NB4 (cell line): ENCODE measurements at places on chromosomes 12 and 14.

- no peak for DNase-seq
Measured at GRCh38 chr14:60856111-60856510, 121.5 kb downstream of the MNAT1 start.

DNA sequence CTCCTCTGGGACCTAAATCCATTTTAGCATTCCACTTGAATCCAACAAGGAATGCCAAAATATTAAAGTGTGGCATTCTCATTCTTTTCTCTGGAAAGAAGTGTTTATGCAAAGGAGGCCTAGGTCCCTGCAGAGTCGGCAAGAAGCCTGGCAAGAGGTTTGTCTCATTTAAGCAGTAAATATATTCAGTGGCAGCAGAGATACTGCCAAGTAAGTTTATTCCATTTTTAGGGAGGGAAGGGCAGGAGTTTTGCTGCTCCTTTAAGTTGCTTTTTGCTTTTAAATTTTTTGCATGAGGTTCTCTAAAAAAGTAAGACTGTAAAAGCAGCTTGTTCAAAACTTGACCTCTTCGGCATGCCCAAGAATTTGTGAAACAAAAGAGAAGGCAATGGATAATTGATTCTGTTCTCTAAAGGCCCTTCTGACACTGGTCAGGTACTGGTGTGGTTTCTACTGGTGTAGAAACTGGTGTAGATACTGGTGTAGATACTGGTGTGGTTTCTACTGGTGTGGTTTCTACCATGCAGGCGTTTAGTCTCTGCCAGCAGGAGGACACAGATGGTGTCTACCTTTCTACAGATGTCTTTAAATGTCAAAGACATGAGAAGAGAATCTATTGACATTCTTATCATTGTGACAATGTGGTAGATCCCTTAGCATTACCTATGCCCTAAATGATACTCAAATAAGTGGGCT is 107.3 kb downstream of the SAMD4A start:
- no peak for DNase-seq

DNA sequence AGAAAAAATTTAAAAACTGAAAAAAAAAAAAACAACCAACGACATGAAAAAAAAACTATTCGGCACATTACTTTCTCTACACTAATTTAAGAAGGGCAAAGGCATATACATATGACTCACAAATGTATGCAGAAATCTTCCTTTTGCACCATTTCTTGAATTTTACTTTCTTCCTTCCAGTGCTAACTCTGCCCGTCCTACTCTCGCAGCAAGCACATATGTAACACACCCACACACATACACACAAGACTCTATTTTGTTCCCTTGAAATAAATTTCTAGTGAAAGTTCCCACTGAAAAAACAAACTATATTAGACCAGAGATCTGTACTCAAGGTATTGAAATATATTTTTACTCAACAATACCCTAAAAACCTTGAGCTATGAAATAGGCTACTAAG is 14.6 kb downstream of the BTG1 start:
- DNase-seq: no peak

GRCh38 chr12:68453876-68454275 is 121.7 kb upstream of the MDM1 start:
- no peak for DNase-seq

GRCh38 chr14:105980224-105980623 is 453.8 kb downstream of the TMEM121 start:
- peak; percentile 69 for DNase-seq

GRCh38 chr14:22658946-22659345 is 14.8 kb upstream of the OR6J1 start:
- DNase-seq: no peak

- DNase-seq: no peak
Measured at GRCh38 chr12:32010631-32011336, 51.6 kb downstream of the RESF1 start.

GRCh38 chr12:27779416-27779919 is 565 bp upstream of the KLHL42 start:
- DNase-seq: peak; percentile 60

DNA sequence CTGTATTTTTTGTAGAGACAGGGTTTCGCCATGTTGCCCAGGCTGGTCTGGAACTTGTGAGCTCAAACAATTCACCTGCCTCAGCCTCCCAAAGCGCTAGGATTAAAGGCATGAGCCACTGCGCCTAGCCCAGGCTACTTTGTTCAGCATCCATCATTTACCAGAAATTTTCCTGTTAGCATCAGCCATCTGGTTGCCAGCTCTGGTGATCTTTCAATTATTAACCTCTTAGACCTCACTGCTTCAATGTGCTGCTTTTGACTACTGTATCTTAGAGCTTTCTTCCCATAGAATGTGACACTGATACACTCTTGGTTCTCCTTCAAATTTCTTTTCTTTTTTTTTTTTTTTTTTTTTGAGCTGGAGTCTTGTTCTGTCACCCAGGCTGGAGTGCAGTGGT is 5.4 kb upstream of the AMHR2 start:
- no peak for DNase-seq

- DNase-seq: no peak
Measured at GRCh38 chr12:95474660-95474958, 657 bp downstream of the METAP2 start.

- no peak for DNase-seq
Measured at GRCh38 chr12:85277900-85278597, 2.0 kb upstream of the ALX1 start.

DNA sequence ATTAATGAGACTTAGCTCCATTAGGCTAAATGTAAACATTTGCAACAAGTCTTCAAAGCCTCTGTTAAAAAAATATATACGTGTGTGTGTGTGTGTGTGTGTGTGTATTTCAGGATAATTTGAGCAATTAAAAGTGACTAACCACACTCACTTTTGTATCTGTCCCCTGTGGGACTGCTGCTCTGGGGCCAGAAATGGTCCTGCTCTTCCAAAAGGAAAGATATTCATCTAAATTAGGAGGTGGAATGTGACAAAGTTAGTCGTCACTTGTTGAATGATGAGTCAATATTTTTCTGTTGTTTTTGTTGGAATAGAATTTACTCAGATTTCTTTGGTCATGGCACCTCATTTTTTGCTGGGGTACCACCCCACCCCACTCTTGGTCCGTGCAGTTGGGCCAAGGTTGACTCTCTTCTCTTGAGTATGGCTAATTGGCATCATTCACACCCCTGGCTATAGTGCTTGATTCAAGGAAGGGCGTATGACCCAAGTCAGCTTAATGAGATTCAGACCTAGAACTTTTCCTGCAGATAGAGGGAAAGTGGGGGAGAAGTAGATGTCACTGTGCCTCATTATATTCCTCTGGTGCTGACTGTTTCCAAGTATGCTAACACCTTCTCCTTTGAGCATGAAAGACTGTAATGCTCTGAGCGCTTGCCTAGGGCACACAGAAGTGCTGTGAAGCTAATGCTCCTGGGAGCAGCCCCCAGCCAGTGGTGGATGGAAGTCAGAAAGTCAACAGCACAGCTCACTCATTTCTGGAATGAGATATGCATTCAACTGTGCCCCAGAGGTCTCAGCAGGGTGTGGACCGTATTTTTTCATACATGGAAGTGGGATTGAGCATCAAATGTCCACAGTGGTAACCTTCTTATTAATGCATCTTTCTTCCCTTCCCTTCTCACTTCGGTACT is 577.0 kb upstream of the TBX3 start:
- no peak for DNase-seq

DNA sequence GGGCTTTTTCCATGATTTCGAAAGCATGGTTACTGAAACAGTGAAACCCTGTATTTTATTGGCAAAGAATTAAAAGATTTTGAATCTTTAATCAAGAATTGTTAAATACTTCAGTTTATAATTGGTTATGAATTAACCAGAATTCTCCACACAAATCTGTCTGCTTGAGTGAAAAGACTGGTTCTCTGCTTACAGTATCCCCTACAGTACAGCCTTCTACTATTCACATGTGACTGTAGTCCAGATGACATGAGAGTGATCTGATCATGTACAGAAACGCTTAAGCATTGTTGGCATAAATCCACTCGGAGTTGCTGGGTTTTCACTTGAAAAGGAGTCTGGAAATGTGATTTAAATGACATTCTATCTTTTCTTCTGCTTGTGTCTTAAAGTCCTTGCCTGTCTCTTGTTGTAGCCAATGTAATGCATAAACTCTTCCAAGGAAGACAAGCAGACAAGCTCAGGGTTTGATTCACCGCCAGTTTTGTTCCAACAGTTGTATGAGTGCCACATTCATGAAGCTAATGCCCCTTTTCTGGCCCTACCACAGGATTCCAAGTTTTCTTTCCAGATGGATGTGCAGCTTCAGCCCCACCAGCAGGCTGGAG is 222.0 kb upstream of the LRIG3 start:
- no peak for DNase-seq

GRCh38 chr14:32432813-32433538 is 103.9 kb downstream of the AKAP6 start:
- DNase-seq: no peak

- peak; percentile 22 for DNase-seq
Measured at GRCh38 chr14:91293281-91293680, 48.8 kb upstream of the GPR68 start.

- DNase-seq: no peak
Measured at GRCh38 chr12:12990700-12991468, 9.2 kb downstream of the HEBP1 start.

DNA sequence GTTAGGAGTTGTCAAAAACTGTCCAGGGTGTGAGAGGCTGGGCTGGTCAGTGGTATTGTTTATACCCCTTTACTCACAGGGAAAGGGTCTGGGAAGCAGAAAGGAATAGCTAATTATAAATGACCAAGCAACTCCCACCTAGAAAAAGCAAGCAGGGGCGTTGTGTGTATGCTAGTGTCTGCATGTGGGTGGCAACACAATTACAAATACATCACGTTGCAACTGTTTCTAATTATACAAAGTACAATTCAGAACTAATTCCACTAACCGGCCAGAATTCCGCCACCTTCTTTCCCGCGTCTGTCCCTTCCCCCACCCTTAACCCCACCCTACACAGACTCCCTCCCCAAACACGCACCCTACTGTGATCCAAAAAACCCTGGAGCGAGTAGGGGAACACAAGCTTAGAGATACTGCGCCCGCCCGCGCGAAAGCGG is 2.2 kb downstream of the DPF3 start:
- no peak for DNase-seq

DNA sequence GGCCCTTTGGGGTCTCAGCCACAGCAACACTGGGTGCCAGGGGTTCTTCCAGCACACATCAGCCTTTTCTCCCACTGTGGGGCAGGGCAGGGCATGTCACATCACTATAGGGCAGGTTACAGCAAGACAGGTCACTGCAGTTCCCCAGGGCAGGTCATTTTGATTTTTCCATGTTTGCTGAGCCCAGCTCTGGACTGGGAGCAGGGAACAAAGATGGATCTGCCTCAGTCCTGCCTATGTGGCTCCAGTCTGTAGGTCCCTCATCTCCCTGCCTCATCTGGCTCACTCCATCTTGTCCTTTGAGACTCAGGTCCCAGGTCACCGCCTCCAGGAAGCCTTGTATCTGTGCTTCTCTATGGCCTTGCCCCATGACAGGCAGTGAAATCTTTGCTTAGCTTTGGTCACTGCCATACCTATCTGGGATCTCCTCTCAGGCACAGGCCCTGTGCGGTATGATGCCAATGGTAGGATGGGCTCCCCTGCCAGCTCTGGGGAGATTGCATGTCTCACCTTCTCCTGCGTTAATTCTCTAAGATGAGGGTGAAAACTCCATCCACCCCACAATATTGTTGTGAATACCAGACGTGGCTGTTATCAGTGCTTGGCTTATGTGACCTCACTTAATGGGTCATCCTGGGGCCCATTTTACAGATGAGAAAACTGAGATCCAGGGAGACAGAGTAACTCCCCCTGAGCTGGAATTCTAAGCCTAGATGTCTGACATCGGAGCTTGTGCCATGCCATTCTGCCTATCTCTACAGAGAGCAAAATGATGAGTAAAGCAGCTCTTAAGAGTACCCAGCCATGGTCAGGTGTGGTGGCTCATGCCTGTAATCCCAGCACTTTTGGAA is 1.5 kb downstream of the SERPINA6 start:
- no peak for DNase-seq

- DNase-seq: no peak
Measured at GRCh38 chr14:80543211-80543610, 331.9 kb upstream of the DIO2 start.

DNA sequence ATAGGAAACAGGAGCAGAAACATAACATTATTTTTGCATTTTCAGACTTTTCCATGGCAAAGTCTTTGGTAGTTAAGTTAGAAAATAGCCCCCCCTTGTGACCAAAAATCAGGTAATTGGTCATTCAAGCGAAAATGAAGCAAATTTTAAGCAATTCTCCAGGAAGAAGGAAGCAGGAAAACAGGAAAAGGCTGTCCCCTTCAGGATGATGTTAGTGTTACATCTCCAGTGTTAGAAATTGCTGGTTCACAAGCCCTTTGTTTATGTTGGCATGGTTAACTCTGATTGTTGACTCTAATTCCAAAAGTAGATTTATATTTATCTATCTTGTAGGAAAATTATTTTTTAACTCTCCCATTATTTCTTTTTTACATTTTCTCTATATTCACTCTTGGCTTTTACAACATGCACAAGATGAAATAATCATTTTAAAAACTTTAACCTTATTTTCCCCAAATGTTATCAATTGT is 18.8 kb upstream of the GAS2L3 start:
- peak; percentile 81 for DNase-seq

- DNase-seq: no peak
Measured at GRCh38 chr12:66500841-66501240, 178.0 kb downstream of the GRIP1 start.

DNA sequence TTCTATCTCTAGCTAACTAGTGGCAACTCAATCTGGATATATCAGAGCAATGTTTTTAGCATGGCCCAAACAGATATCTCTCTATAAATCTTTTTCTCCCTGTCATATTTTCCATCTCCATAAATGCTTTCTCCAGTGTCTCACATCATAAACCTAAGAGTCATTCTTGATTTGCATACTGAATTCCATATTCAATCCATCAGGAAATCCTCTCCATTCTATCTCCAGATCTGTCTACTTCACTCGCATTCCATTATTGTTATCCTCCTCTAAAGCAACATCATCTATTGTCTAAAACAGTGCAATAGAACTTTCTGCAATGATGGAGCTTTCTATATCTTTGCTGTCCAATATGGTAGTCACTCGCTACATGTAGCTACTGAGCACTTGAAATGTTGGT is 45.5 kb upstream of the ERGIC2 start:
- DNase-seq: no peak
